Naive thymus-derived CD8-positive, alpha-beta T cell (primary cell): ENCODE measurements at places on chromosomes 7 and 10.

DNA sequence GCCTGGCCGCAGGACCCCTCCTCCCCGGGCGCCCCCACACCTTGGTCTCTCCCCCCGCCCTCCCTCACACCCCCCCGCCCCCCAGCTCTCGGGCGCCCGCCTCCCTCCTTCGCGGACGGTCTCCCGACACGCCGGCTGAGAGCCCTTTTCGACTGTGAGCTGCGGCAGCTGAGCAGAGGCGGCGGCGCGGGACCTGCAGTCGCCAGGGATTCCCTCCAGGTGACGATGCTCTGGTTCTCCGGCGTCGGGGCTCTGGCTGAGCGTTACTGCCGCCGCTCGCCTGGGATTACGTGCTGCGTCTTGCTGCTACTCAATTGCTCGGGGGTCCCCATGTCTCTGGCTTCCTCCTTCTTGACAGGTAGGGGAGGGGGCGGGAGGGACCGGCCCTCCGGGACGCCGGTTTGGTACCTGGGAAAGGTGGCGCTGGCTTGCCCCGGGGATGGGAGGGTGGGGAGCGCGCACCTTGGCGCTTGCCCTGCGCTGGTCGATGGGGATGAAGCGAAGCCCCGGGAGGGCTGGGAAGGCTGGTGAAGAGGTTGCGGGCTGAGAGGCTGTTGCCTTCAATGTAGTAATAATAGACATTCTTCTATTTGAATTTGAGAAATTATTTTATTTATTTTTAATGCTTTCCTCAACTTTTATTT lies at the start of gene BMPER:
Gene BMPER (plus strand): TSS at position 151 of the 644 bp plus-strand sequence. CDS start 75 bp downstream, at position 226.
- no peak for DNase-seq

DNA sequence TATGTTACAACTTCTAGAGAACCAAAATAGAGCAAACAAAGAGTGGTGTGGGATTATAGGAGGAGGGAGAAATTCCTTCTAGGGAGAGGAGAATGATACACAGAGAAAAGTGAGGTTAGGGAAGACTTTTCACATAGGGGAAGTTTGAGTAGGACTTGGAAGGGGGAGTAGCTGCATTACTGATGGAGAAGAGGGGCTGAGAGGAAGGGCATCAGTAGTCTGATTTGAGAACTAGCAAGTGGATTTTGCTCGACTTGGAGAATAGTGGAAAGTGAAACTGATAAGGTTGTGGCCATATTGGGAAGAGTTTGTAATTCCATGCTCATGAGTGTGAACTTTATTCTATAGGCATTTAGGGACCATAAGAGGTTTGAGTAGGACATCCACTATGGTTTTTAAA lies 6.1 kb downstream of the NRF1 start:
- DNase-seq = no peak

DNA sequence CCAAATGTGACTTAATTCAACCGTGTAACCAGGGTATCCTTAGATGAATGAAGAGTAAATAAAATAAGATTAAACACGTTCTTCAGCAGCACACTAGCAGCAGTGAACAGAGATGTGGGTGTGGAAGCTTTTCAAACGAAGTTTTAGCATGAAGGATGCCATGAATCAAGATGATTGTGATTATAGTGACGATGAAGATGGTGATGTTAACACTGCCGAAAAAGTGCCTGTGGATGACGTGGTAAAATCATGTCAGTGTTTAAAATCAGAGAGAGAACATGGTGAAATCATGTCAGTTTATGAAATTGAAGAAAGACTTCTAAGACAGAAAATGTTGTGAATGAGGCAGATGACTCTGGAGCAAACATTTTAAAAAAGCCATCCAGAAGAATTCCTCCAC lies 19.2 kb downstream of the LCOR start:
- DNase-seq = no peak

DNA sequence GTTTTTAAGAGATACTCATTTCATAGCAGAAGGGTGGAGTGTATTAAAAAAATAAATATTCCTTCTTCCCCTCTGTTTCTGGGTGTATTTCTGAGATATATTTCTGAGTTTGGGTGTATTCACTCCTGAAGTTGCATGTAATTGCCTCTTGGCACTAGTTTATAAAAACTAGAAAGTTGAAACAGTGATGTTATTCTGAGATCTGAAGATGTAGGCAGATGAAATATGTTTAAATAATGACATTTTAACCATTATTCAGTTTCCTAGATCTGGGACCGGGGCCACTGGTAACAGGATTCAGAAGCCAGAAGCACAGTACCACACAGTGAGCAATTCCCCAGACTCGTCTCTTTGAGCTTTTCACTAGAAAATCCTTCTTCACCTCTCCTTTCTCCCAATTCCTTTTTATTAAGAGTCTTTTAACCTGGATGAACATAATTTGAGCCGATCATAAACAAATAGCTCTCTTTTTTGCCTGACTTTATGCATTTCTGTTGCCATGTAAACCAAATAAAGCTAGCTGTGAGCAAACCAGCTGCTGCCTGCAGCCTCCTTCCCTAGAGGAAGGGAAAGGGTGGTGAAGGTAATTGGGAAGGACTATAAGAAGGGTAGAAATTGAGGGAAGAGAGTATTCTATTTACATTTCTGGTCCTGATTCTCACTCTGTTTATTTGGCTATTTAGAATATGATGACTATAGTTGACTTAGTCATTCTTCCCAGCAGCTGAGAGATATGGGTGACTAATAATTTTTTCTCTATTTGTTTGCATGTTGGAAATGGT lies 101.8 kb upstream of the STRIP2 start:
- DNase-seq = no peak

GRCh38 chr10:43251419-43252165 lies 15.3 kb downstream of the RASGEF1A start:
- no peak for DNase-seq

GRCh38 chr10:106525835-106526234 lies 638.7 kb downstream of the SORCS1 start:
- DNase-seq = no peak
